ENCODE measurements at places on chromosomes 2 and 18.

DNA sequence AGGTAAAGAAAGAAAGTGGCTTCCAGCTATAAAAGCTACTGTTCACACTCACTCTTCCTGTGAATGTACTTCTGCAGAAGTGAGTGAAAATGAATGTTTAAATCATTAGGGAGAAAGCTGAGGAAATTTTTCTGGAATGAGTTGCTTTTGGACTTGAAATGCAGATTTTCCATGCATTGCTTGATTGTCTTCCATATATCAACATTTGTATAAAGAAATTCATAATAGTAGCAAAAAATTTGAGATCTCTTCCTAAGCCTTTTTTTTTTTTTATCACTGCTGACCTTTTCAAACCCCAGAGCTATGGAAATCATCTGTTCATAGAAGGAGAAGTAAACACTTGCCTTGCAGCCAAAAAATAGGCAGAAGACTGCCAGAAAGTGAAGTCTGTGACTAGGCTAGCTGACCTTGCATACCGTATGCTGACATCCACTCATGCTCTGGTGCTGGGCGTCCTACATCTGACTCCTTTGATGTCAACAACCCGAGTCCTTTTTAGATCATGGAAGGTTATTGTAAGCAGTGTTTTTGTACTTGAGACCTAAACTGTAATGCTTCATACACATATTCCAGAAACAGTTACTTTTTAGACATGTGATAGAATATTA is 154.5 kb upstream of the RASGRP3 start:
- no peak for DNase-seq

GRCh38 chr2:115285416-115285815 is 843.0 kb downstream of the DPP10 start:
- DNase-seq, result no peak

DNA sequence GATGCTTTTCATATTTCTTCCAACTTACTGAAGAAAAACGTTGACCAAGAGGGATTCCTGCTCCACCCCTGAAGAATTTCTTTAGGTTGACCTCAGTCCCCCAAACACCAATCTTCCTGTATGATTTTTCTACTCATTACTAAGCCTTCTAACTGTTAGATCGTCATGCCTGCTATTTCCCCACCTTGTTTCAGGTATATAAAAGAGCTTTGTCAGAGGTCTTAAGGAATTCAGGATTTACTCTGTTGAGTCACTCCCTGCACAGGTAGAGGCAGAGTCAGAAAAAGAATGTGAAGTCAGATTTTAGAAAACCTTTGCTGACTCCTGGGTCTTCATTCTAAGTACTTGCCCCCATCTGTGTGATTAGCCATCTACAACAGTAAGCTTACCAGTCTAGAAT is 83.8 kb upstream of the NOSTRIN start:
- no peak for DNase-seq

GRCh38 chr2:207911215-207911614 is 114.1 kb downstream of the PLEKHM3 start:
- DNase-seq, result no peak

DNA sequence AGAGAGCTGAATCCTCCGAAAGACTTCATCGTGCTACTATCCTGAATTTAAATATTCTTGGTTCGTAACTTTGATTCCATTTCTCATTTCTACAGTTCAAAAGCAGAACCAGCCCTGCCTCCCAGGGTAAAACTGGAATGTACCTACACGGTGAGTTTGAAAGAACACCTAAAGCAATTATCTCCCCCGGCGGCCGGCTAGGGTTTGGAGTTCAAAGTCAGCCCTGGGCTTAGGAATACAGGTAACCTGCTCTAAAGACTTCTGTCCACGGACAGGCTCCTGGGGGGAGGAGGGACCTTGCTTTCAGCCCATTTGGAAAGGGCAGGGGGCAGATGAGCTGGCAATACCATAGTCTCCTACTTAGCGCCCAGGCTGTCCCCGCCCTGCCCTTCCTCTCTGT is 32.3 kb downstream of the CYP27C1 start:
- no peak for DNase-seq

GRCh38 chr2:73291093-73291460 is 2.3 kb downstream of the EGR4 start:
- peak; percentile 54 for DNase-seq

GRCh38 chr2:10346929-10347561 is 44.3 kb downstream of the HPCAL1 start:
- no peak for DNase-seq

- no peak for DNase-seq
Measured at GRCh38 chr2:149787206-149787605, 199.6 kb upstream of the MMADHC start.

GRCh38 chr2:46716927-46717326 is 198.7 kb downstream of the MCFD2 start:
- DNase-seq, result no peak

GRCh38 chr2:132692816-132693215 is 22.8 kb upstream of the LYPD1 start:
- no peak for DNase-seq

DNA sequence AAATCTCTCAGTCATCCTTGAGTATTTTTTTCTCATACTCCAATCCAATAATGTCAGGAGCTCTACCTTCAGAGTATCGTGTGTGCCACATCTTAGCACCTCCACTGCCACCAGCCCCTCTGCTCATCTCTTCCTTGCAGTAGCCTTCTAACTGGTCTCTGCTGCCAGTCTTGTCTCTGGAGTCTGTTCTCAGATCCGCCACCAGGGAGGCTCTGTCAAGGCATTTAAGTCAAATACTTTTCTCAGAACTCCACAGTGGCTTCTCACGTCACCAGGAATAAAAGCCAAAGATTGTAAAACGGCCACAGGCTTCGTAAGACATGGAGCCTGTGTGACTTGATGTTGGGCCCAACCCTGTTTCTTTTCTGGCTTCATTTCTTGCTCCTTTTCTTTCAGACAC is 7.1 kb downstream of the UNC50 start:
- DNase-seq, result no peak

DNA sequence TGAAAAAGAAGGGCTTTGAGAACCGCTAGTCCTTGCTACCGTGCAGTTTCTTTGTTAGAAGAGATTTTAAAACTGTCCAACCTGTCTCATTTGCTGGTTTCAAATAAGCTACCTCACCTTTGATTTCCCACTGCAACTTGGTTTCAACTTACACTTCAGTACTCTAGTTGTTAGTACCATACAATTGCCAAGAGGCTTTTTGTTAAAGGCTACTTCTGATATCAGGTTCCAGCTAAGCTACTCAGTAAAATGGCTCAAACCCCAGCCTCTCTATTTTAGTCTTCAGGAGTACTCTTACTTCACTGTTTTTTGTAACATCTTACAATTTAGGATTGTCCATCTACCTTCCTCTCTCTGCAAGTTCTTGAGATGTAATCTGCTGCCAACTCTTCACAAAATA is 91.6 kb downstream of the INO80D start:
- DNase-seq, result no peak

GRCh38 chr18:56256659-56257058 is 381.7 kb downstream of the TXNL1 start:
- no peak for DNase-seq

All from T-helper 17 cell (primary cell).